ENCODE measurements at places on chromosomes 1 and 21.
A peak's percentile ranks its signal among the peaks of the same experiment; 100 is the strongest.

GRCh38 chr1:228158151-228159007 lies 7.2 kb upstream of the IBA57 start:
- no peak for DNase-seq

GRCh38 chr1:61452176-61453035 lies 272.5 kb downstream of the TM2D1 start:
- DNase-seq: peak; percentile 52

GRCh38 chr1:203652724-203653461 lies 26.3 kb downstream of the ATP2B4 start:
- no peak for DNase-seq

- DNase-seq: no peak
Measured at GRCh38 chr1:61853583-61853982, 111.3 kb downstream of the PATJ start.

- no peak for DNase-seq
Measured at GRCh38 chr1:220967911-220968310, 88.7 kb downstream of the HLX start.

DNA sequence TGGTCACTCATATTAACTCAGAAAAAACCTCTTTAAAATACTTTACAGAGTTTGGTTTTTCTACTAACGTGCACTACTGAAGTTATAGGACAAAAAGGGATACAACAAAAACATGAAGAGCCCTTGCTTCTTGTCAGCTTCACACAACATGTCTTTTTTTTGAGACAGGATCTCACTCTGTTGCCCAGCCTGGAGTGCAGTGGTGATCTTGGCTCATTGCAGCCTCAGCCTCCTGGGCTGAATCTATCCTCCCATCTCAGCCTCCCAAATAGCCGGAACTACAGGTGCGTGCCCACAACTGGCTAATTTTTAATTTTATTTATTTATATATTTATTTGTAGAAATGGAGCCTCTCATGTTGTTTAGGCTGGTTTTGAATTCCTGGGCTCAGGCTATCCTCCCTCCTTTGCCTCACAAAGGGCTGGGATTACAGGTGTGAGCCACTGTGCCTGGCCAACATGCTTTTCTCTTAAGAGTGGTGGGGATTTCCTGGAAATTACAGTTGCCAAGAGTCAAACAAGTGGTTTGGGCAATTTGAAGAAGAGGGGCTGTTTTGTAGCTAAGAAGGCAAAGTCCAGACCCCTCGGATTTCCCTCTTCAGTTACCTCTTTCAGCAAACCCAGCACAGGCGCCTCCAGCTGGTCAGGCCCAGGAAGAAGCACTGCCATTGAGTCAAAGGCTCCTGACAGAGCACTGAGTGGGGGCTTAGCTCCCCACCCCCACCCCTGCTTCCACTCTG lies 6.4 kb upstream of the SMPDL3B start:
- DNase-seq: no peak

GRCh38 chr1:163672976-163673758 lies 351.4 kb downstream of the NUF2 start:
- DNase-seq: no peak

DNA sequence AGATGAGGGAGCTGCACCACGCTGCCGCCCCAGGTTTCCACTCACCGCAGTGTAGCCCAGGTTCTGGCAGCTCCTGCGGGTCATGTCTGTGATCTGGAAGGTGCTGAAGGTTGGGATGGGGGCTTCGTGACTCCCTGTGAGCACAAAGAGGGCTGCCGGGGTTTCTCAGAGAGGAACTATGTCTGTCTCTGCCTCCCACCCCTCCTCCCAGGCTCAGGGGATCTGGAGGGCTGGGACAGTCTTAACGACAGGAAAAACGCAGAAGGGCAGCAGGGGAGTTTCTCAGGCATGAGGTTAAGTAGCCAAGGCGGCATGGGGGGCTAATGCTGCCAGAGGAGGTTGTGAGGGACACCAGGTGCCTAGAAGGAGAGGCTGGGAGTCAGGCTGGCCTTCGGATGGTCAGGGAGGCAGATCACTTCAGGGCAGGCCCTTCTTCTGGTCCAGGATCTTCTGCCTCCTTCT lies 656 bp downstream of the SH2D2A start:
- DNase-seq: no peak

DNA sequence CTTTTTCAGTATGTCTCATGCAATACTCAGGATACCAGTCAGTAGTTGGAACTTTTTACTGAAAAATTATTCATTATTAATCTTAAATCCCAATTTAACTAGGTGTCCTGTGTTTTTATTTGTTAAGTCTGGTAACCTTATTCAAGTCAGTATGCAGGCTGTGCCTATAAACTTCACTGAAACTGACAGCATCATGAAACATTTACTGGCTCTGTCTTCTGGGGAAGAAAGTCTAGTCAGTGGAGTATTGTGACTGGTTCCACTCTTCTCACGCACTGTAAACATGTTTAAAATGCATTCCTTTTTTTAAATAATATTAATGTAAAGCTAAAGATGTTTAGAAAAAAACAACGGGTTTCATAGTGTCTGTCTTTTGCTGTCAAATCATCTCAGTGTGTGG lies 739.7 kb downstream of the LTN1 start:
- no peak for DNase-seq

- DNase-seq: no peak
Measured at GRCh38 chr1:7299994-7300393, 471.1 kb upstream of the VAMP3 start.

GRCh38 chr21:43211760-43212115 lies 42.9 kb downstream of the CRYAA start:
- peak; percentile 32 for DNase-seq

- DNase-seq: peak; percentile 66
Measured at GRCh38 chr21:42833439-42833815, 45.9 kb downstream of the WDR4 start.

- no peak for DNase-seq
Measured at GRCh38 chr1:162381383-162381782, at the start of gene C1orf226. Gene C1orf226, plus strand, starts transcription at chr1:162381728. Its CDS starts 174 bp downstream, at chr1:162381902.

DNA sequence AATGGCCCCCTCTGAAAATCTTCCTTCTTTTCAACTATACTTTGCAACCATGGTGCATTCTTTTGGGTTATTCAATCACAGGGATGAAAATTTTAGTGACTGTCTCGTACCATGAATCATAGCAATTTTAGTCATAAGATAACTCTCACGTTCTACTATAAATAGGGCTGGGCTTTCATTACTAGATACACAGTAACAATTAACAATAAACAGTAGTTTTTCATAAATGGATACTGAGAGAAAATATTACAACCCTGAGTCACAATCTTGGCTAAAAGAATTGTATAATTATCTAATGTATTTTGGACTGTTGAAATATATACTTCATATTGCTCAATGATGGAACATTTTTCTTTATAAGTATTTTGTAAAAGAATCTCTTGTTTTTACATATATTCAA lies 96.1 kb downstream of the TEX35 start:
- DNase-seq: no peak

DNA sequence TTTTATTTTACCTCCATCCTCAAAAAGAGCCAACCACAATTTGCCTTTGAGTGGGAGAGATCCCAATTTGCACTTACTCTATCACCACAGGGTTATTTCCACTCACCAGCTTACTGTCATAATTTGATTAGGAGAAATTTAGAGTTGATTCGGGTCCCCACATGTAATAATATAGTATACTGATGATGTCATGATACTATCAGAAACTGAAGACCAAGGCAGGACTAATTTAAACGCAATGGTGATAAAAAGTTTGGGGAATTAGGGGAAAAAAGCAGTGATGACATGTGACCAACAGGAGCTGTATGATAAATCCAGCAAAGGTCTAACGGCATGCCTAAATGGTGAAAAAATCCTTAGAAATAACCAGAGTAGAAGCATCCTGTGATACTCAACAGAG lies 54.4 kb downstream of the TRIM33 start:
- no peak for DNase-seq
